ENCODE measurements at places on chromosomes 16 and 17. TPM values are rescaled to one million over a fixed set of nuclear protein-coding genes. Genes with fewer than 3 reads are reported as not detected.

The C16orf89 gene
- not detected for total RNA-seq

The KRTAP9-4 gene
- not detected for total RNA-seq

The KRTAP9-2 gene
- not detected for total RNA-seq

The TBCD gene
- 257 TPM for total RNA-seq

The PYCARD gene
- 25.9 TPM for total RNA-seq

The MYH10 gene
- total RNA-seq: 1.9 TPM

The NOG gene
- total RNA-seq: 15.4 TPM

The SPNS2 gene
- total RNA-seq: 0.12 TPM

The PRR29 gene
- 1.0 TPM for total RNA-seq

The SP6 gene
- not detected for total RNA-seq

The DPEP1 gene
- total RNA-seq: not detected

The CD300H gene
- not detected for total RNA-seq

The MYH13 gene
- total RNA-seq: not detected

The SBK1 gene
- total RNA-seq: 14.2 TPM

The SPN gene
- total RNA-seq: 168 TPM

The RNF112 gene
- total RNA-seq: 1.6 TPM

The RAPGEFL1 gene
- total RNA-seq: 5.4 TPM

The SOST gene
- not detected for total RNA-seq

The KRTAP2-1 gene
- total RNA-seq: not detected

The FBXO39 gene
- 0.25 TPM for total RNA-seq

The TBX4 gene
- not detected for total RNA-seq

The IGSF6 gene
- 3.9 TPM for total RNA-seq

The ERBB2 gene
- 4.5 TPM for total RNA-seq

The SLC2A4 gene
- not detected for total RNA-seq

The MT1G gene
- total RNA-seq: not detected

The KRTAP1-1 gene
- total RNA-seq: not detected

The CHP2 gene
- not detected for total RNA-seq

The QRICH2 gene
- 5.5 TPM for total RNA-seq

The PCYT2 gene
- total RNA-seq: 48.3 TPM

The CRAMP1 gene
- total RNA-seq: 27.3 TPM

The HOXB9 gene
- not detected for total RNA-seq

The FOXC2 gene
- not detected for total RNA-seq

The KRT40 gene
- total RNA-seq: not detected

Measured in CD4-positive, alpha-beta memory T cell (primary cell).